Amniotic stem cell (primary cell): ENCODE measurements at places on chromosomes 6 and 20.

DNA sequence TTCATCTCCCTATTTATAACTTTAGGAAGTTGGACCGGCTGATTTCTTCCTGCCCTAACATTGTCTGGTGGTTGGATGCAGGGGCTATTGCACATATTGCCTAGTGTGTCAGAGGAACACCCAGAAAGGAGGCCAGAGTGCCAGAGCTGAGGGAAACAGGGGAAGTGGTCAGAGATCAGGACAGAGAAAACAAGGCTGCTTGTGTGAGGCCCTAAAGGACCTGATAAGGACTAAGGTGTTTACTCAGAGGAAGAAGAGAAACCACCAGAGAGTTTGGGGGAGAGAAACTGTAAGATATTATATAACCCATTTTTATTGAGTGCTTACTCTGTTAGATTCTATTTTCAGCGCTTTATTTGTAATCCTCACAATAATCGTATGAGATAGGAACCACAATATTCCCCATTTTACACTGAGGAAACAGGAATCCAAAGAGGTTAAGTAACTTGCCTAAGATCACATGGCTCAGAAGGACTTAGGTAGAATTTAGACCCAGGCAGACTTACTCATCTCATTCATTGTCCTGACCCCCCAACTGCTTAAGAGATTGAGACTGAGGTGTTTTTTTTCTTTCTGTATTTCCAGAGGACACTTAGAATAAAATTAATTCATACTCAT lies 54.0 kb upstream of the REV3L start:
- no peak for DNase-seq

GRCh38 chr6:37103169-37104039 lies 66.5 kb upstream of the PIM1 start:
- DNase-seq, result no peak

DNA sequence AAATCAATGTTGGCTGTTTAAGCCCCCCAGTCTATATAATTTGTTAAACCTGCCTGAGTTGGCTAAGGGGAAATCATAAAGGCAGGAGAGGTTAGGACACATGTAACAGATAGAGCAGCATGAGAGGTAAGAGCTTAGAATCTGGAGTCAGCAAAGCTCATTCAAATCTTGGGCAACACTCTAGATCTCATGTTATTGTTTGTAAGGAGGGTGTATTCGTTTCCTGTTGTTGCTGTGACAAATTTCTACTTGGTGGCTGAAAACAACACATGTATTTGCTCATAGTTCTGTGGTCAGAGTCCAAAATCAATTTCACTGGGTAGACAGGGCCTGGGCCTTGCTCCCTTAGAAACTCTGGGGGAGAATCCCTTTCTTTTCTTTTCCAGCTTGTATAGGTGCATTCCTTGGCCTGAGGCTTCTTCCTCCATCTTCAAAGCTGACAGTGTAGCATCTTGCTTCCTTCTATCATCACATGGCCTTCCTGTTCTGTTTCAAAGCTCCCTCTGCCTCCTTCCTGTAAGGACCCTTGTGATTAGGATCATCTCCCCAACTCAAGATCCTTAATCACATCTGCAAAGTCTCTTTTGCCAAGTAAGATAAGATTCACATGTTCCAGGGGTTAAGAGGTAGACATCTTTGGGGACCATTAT lies 4.4 kb downstream of the LY86 start:
- no peak for DNase-seq

DNA sequence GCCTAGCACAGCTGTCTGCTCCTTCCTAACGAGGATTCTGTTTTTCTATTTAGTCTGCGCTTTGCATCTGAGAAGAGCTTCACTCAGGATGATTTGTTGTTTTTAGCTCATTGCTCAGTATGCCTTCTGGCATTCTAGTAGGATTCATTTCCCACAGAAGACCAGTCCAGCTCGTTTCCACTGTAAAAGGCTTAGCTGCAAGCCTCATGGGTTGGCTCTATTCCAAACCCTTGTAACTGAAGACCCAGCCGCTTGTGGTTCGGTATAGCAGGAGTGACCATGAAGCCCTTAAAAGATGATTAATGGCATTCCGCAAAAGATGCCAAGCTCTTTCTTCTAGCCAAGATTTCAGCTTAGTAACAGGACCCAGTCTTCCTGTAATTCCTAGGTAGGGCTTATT lies 7.2 kb downstream of the ADGRF1 start:
- DNase-seq, result peak; percentile 63

DNA sequence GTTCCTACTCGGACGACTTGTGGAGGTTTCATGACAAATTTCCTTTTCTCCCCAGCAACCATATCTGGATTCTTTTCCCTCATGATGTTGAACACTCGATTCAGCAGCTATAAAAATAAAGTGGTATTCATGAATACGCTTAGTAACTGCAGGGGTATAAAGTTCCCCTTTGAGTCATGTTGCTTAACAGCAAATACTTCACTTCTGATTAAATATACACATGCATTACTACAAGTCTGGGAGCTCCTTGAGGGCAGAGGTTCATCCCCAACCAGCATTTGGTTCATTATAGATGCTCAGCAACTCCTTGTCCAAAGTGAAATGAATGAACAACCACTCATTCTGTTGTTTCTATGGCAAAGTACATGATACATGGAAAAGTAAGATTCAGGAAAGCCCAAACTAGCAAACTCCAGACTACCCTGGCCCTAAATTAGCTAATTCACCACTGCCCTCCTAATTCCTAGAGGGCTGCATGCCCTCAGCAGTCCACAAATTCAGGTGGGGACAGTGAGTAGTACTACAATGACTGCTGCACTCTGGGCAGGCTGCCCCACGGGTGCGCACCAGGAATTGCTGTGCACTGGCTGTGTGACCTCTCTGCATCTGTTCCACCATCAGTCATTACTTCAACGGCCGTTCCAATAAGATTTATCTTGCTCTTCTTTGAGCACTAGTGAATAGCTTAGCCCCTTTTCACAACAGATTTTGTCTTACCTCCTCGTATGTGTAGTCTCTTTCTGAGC lies 15.2 kb downstream of the EIF2S2 start:
- DNase-seq, result no peak

DNA sequence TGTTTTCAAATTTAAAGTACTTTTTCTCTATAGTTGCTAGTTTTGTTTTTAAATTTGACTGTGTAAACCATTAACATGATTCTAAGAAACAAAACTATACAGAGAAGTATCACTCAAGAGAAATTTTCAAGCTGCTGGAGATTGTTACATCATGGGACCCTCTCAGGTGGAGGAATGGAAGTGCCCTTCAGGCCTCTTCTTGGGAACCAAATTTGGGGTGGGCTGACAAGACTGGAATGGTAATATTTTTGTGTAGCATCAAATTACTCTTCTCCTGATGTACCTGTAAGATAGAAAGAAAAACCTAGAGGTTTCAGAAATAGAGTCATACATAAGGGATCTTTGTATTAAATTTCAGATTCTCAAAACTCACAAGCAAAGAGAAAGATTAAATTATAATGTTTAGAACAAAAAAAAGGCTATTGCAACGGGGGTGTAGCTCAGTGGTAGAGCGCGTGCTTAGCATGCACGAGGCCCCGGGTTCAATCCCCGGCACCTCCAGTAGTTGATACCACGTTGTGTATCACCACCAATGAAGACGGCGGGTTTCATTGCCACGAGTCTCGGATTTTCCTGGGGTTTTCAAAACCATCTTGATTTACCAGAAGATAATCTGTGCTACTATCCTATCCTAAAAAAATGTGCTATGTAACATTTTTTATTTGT lies 193.7 kb downstream of the GPX5 start:
- DNase-seq, result no peak

DNA sequence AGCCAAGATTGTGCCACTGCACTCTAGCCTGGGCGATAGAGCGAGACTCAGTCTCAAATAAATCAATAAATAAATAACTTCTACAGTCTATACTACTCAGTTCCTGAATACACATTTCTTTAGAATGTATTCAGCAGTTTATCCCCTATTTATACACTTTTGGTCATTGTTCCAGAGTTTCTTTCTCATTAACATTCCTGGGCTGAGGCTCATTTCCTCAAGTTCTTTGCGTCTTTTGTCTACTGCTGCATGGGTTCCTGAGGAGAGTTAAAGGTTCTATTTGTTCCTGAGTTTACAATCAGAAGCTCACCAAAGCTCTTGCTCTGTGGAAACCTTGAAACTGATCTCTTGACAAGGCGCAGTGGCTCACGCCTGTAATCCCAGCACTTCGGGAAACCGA lies 37.7 kb upstream of the SASH1 start:
- DNase-seq, result no peak

DNA sequence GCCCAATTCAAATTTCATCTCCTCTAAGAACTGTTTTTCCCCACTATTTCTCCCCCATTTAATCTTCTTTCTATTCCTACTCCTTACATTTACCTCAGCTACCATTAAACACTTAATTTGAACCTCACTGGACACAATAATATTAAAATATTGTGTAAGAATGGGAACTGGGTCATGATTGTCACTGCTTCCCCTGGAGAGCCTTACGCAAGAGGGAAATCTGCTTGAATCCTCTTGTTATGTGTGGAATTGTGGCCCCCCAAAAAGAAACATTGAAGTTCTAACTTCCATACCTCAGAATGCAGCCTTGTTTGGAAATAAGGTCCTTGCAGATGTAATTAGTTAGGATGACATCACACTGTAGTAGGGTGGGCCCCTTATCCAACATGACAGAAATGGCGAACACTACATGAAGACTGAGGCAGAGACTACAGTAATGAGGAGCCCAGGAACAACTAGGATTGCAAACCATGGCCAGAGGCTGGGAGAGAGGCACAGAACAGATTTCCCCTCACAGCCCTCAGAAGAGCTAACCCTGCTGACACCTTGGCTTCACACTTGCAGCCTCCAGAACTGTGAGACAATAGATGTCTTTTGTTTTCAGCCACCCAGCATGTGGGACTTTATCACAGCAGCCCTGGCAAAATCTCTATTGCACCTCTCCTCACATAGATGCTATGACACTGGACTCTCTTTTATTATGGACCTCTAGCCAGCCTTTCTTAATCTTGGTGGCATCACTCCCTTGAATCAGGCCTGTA lies 29.9 kb downstream of the HIVEP2 start:
- DNase-seq, result no peak

- DNase-seq, result no peak
These were observed 161.4 kb downstream of the PDE7B start for GRCh38 chr6:136012943-136013342.

GRCh38 chr20:63708301-63709148 lies 686 bp downstream of the ZGPAT start:
- DNase-seq, result no peak

- no peak for DNase-seq
These were observed 655 bp downstream of the FAM184A start for GRCh38 chr6:119077643-119078375.

GRCh38 chr6:126811321-126811720 lies 307.1 kb upstream of the RSPO3 start:
- no peak for DNase-seq

GRCh38 chr6:112384511-112384910 lies 37.4 kb downstream of the RFPL4B start:
- DNase-seq, result no peak

GRCh38 chr6:130671577-130671976 lies 155.6 kb upstream of the SMLR1 start:
- no peak for DNase-seq

GRCh38 chr20:47142774-47143170 lies 213.7 kb downstream of the ZMYND8 start:
- no peak for DNase-seq

DNA sequence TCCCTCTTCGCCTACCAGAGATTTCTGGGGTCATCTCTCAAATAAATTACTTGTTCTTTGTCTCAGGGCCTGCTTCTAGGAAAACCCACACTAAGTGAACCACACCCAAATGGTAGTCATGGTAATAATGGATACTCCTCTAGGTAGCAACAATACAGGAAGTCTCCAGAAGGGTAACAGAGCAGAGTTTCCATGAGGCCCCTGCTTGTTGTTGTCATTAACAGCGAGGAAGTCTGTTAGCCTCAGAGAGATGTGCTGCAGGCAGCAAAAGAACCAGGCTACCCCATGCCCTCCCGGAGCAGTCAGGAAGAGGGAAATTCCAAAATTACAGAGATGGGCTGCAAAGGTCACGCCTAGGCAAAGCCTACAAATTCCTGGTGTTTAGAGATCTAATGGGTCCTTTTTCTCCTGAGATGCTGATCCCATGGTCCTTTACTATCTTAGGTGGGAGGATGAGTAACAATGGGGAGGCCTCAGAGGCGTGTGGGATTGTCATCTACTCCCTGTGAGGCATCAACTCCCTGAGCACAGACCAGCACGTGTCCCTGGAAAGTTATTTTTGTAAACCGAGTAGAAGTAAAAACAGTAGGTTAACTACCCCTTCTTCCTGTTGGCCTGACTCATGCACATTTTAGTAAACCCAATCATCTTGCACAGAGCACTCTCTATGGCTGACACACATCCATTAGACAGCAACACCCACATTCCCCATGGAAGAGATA lies 10.1 kb downstream of the ISM1 start:
- no peak for DNase-seq

- no peak for DNase-seq
These were observed 8.0 kb downstream of the TGM2 start for GRCh38 chr20:38156888-38157634.

DNA sequence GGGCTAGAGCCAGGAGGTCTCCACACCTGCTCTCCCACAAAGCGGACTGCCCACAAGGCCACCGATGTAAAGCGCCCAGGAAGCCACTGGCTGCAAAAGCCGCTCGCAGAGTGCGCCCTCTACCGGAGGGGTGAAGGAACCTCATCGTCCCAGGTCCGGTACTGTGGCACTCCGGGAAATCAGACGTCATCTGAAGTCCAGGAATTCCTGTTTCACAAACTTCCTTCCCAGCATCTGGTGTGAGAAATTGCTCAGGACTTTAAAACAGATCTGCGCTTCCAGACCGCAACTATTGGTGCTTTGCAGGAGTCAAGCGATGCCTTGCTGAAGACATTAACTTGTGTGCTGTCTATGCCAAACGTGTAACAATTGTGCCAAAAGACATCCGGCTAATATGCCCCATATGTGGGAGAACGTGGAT lies 115.1 kb upstream of the ARID1B start:
- no peak for DNase-seq

DNA sequence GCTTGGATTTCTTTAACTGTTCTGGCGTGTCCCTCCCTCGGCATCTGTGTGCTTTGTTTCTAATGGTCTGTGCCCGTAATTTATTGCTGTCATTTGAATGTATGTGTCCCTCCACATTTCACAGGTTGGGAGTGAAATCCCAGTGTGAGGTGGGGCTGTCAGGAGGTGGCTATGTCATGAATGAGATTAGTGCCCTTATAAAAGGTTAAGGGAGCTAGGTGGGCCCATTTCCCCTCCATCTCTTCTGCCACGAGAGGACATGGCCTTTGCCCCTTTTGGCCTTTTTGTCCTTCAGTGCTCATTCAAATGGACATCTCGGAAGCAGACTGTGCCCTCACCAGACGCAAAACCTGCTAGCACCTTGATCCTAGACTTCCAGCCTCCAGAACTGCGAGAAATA lies 96.3 kb downstream of the LAMP5 start:
- no peak for DNase-seq

- no peak for DNase-seq
These were observed 3.4 kb upstream of the HEY2 start for GRCh38 chr6:125746019-125746414.

GRCh38 chr6:39941138-39941537 lies 6.9 kb upstream of the MOCS1 start:
- no peak for DNase-seq
